NCI-H460 (cell line): ENCODE measurements at places on chromosomes 4 and X. TPM values are rescaled to one million over a fixed set of nuclear protein-coding genes. Genes with fewer than 3 reads are reported as not detected.

GRCh38 chr4:89314291-89314690 lies 6.7 kb upstream of the GPRIN3 start:
- DNase-seq, result no peak

GRCh38 chrX:140151316-140151715 lies 186.0 kb upstream of the CXorf66 start:
- no peak for DNase-seq

GRCh38 chr4:175813821-175814220 lies 1.8 kb upstream of the GPM6A start:
- no peak for DNase-seq

GRCh38 chr4:178778496-178778895 lies 1336.3 kb upstream of the AGA start:
- no peak for DNase-seq

- no peak for DNase-seq
Observed at GRCh38 chr4:32569861-32570260, 1849.7 kb downstream of the PCDH7 start.

DNA sequence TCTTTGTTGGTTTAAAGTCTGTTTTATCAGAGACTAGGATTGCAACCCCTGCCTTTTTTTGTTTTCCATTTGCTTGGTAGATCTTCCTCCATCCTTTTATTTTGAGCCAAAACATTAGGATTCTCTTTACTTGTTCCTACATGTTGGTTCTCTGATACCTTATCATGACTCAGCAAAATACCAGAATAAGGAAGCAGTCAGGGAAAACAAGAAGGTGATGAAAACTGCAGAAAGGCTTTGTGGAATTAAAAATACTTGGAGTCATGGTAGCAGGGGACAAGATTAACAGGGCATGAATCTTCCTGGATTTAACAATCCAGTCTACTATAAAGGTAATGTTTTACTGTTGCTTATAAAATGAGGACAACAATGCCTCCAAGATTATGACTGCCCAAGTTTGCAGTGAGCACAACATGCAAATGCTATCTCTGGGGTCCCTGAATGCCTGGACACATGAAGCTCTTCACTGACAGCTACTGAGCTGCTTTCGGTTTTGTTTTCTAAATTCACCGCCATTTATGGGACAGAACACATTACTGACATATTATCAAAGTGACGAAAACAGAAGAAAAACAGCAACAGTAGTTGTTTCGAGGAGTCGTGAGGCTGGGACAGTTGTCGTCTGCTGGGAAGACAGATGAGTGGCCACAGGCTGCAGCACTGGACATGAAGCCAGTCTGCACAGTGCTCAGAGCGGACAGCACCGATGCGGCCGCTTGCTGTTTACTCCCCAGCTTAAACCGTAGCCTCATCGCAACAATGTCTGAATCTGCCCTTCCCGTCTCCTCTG lies 174.5 kb upstream of the DKK2 start:
- DNase-seq, result peak; percentile 18

- DNase-seq, result no peak
Observed at GRCh38 chr4:182206916-182207315, 36.3 kb upstream of the TENM3 start.

GRCh38 chr4:71262161-71262560 lies 76.7 kb upstream of the SLC4A4 start:
- DNase-seq, result no peak

DNA sequence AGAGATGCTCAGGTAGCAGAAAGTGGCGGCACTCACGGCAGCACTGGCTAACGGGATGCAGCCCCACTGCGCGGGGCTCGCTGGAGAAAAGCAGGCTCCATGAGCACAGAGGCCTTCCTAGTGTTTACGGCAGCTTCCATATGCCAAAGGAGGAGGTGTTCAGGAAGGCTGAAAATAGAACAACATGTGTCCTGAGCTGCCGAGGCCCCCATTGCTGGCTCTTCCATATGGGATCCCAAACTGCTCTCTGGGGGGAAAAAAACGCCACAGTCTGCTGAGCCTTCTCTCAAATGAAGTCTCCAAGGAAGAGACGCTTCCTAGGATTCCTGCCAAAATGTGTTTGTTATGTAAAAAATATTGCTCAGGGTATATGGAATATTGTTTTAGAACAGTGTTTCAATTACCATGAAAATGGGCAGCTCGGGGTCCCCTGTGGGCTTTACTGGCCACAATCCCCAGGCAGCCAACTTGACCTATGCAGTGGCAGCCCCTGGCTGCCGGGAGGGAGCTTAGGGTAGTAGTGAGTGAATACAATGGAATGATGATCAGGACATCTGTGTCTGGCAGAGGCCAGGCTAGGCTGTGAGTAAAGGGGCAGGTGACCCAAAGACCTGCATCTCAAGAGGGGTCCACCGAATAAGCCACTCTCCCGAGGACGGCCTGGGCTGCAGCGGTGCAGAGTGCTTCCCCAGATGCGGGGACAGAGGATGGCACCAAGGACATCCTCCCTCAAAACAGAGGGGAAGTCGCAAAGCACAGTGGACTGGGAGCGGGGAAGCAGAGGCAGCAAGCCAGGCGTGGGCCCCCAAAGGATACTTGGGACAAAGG lies 170.1 kb downstream of the AFAP1 start:
- no peak for DNase-seq

- DNase-seq, result no peak
Observed at GRCh38 chrX:149521438-149521837, 16.3 kb upstream of the IDS start.

DNA sequence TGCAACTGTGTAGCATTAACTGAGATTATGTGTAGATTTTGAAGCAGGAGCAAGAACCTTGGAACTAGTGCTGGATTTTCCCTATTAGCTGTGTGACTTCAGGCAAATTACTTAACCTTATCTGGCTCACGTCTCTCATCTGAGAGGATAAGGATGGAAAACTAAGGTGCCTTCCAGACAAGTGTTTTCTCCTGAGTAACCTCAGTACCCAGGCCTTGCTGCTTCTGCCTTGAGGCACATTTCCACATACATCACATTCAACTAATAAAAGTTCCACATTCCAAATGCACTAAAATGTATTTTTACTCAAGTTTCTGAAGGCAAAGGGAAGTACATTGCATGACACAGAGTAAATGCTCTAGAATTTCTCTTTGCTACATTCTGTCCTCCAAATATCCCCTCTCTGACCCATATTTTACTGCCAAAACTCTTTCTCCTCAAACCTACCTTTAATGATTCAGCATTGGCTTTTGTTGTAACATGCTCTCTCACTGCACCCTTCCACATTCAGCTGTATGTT lies 195.4 kb upstream of the ADGRL3 start:
- no peak for DNase-seq

- DNase-seq, result no peak
Observed at GRCh38 chr4:41749631-41750039, 1.1 kb upstream of the PHOX2B start.

GRCh38 chrX:132181364-132181763 lies 37.9 kb downstream of the RAP2C start:
- DNase-seq, result no peak

DNA sequence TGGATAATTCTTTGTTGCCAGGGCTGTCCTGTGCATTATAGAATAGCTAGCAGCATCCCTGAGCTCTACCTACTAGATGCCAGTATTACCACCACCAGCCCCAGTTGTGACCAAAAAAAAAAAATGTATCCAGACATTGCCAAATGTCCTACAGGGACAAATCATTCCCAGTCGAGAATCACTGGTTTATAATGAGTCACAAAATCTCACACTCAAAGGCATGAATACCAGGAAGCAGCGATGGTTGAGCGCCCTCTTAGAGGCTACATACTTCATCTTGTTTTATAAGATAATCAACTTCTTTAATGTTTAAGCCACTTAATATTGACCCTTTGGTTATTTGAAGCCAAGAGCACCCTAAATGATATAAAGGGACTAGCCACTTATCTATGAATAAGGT lies 297.3 kb downstream of the DHX15 start:
- DNase-seq, result no peak

GRCh38 chr4:85672959-85673358 lies 198.0 kb downstream of the ARHGAP24 start:
- DNase-seq, result no peak

- DNase-seq, result no peak
Observed at GRCh38 chr4:59247032-59247431, 1953.1 kb upstream of the ADGRL3 start.

GRCh38 chrX:118928151-118928550 lies 46.3 kb upstream of the LONRF3 start:
- DNase-seq, result no peak

DNA sequence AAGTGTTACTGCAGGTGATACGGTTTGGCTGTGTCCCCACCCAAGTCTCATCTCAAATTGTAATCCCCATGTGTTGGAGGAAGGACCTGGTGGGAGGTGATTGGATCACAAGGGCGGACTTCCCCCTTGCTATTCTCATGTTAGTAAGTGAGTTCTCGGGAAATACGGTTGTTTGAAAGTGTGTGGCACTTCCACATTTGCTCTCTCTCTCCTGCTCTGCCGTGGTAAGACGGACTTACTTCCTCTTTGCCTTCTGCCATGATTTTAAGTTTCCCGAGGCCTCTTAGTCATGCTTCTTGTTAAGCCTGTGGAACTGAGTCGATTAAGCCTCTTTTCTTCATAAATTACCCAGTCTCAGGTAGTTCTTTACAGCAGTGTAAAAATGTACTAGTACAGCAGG lies 65.2 kb upstream of the SLC7A11 start:
- DNase-seq, result no peak

GRCh38 chrX:24838629-24839028 lies 144.9 kb downstream of the POLA1 start:
- DNase-seq, result peak; percentile 29

DNA sequence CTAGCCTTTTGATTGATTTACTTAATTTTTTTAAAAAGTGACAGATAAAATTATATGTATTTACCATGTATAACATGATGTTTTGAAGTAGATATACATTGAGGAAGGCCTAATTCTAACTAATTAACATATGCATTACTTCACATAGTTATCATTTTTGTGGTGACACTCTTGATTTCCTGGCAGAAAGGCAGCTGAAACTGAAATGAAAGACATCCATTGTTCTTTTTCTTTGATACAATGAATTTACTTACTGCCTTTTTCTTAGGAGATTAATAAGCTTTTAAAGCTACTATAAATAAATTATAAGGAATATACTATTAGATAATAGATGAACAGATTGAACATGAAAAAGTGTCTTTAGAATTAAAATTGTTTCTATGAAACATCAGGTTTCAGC lies 26.7 kb downstream of the ANKRD50 start:
- no peak for DNase-seq

DNA sequence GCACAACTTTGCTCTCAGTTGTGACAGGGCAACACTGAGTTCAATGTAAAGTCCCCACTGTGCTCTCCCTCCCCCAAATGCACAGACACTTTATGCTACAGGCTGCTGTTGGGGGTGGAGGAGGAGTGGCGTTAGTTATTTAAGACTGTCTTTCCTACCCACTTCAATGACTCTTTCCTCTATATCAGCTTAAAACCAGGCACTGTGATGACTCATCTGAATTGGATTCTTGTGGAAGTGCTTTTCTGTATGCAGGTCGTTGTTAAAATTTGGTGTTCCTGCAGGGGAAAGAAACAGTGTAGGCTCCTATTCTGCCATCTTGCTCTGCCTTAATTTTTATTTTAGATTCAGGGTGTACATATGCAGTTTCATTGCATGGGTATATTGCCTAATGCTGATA lies 1157.2 kb upstream of the ADGRL3 start:
- DNase-seq, result no peak

The TCEAL2 gene
- not detected in 2 replicates for total RNA-seq

The NWD2 gene
- total RNA-seq, result not detected in 2 replicates

The NKX3-2 gene
- 0.12 and 0.38 TPM in 2 replicates for total RNA-seq

The GPM6B gene
- 0.50 and 0.75 TPM in 2 replicates for total RNA-seq

The AMBN gene
- total RNA-seq, result not detected in 2 replicates

The WDR17 gene
- 5.6 and 9.1 TPM in 2 replicates for total RNA-seq

The FDCSP gene
- not detected in 2 replicates for total RNA-seq

The HDX gene
- 8.7 and 8.8 TPM in 2 replicates for total RNA-seq

The RASGEF1B gene
- 0.15 TPM in 1 of 2 replicates, not detected in the other for total RNA-seq

The TRPC5OS gene
- not detected in 2 replicates for total RNA-seq

The JAKMIP1 gene
- 0.05 and 0.20 TPM in 2 replicates for total RNA-seq

The HSD17B10 gene
- 151 and 173 TPM in 2 replicates for total RNA-seq

The SPANXN3 gene
- total RNA-seq, result not detected in 2 replicates

The GYPA gene
- total RNA-seq, result not detected in 2 replicates

The REPS2 gene
- 0.12 and 0.15 TPM in 2 replicates for total RNA-seq
